Iris pigment epithelial cell (primary cell): ENCODE measurements at places on chromosomes 3 and 15.

- DNase-seq, result peak; percentile 36
Measured at GRCh38 chr3:45026957-45027356, 854 bp downstream of the CLEC3B start.

GRCh38 chr3:58404396-58404795 lies 29.2 kb downstream of the PDHB start:
- DNase-seq, result peak; percentile 81

DNA sequence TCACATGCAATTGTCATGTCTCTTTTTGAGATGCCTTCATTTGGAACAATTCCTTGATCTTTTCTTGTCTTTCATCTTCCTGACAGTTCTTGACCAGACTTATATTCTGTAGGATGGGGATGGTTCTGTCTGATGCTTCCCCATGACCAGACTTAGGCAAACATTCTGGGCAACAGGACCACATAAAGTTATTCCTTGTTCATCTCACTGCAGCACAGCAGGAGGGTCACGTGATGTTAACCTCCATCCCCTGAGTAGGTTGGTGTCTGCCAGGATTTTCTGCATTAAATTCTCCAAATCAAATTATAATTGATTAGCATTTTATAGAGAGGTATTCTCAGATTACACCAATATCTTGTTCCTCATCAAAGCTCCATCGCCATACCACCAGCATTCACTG lies 7.8 kb downstream of the DLEC1 start:
- DNase-seq, result no peak

- no peak for DNase-seq
Measured at GRCh38 chr3:128965818-128966217, 28.1 kb downstream of the CFAP92 start.

DNA sequence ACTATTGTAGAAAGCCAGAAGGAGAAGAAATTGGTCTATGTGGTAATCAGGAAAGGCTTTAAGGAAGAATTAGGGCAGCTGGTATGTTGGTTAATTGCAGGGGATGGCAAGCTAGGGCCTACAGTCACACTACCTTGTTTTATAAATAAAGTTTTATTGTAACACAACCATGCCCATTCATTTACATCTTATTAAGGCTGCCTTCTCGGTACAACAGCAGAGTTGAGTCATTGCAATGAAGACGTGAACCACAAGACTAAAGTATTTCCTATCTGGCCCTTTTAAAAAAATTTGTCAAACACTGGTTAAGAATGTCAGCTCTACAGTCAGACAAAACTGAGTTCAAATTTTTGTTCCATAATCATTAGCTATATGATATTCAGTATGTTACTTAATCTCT lies 8.3 kb downstream of the SERPINI1 start:
- peak; percentile 8 for DNase-seq

DNA sequence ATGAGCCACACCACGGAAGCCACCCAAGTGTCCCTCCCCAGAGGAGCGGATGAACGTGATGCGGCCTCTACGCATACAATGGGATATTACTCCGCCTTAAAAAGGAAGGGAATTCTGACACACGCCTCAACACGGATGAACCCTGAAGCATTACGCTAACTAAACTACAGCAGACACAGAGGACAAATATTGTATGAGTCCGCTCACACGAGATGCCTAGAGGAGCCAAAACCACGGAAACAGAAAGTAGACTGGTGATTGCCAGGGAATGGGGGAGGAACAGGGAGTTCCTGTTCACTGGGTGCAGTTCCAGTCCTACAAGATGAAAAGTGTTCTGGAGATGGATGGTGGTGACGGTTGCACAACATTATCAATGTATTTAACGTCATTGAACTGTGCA lies 32.7 kb downstream of the SRGAP3 start:
- no peak for DNase-seq

GRCh38 chr3:124853446-124853845 lies 33.7 kb downstream of the ITGB5 start:
- DNase-seq, result no peak
